ENCODE measurements at places on chromosomes 7 and 10. TPM values are rescaled to one million over a fixed set of nuclear protein-coding genes. Genes with fewer than 3 reads are reported as not detected.

DNA sequence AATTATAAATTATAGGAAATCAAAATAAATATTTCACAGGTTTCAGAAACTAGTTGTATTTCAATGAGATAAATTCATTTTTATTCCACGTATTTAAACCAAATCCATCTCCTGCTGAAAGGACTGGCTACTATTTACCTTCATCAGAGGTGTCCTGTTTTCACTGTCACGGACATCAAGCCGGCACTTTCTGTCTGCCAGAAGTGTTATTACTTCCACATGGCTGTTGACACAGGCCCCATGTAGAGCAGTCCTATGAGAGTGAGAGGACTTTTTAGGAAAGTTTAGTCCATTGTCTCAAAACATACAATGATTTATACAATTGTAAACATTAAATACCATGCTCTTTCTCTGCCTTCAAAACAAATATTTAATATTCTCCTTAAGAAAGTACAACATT is 100.4 kb upstream of the ACBD5 start:
- no peak overlapping the region for H3K4me3 ChIP-seq
- DNase-seq: no peak
- H3K27me3 ChIP-seq: peaks cover 25% of the 10 kb centered on the region

DNA sequence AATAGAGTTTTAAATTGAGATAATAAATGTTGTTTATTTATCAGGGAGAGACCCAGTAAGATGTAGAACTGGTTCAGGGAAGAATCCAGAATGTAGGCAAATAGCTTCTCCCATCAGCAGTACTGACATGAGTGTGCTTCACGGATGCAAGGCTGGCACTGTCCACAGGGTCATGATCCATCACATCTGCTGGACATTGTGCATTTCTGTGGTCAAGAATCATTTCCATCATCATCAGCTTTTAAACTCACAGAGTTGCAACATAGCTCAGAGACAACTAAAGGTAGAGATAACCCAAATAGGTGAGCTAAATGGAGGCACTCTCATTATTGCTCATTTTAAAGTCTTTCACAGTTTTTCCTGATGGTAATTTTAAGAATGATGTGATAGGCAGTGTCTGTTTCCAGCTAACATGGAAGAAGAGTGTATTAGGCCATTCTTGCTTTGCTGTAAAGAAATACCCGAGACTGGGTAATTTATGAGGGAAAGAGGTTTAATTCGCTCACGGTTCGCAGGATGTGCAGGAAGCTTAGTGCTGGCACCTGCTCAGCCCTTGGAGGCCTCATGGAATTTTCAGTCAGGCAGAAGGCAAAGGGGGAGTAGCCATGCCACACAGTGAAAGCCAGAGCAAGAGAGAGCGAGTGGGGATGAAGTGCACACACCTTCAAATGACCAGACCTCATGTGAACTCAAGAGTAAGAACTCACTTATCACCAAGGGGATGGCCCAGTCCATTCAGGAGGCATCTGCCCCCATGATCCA is 80.8 kb downstream of the INPP5A start:
- H3K36me3 ChIP-seq: no peaks in the 10 kb centered on the region
- no peaks in the 10 kb centered on the region for H3K4me1 ChIP-seq
- no peak for DNase-seq
- no peak overlapping the region for H3K4me3 ChIP-seq
- H3K27ac ChIP-seq: no peak overlapping the region

GRCh38 chr7:137306748-137307147 is 36.8 kb downstream of the PTN start:
- H3K36me3 ChIP-seq: no peaks in the 10 kb centered on the region
- H3K4me1 ChIP-seq: no peaks in the 10 kb centered on the region
- no peak overlapping the region for H3K4me3 ChIP-seq
- no peak overlapping the region for H3K27ac ChIP-seq
- no peak for DNase-seq

DNA sequence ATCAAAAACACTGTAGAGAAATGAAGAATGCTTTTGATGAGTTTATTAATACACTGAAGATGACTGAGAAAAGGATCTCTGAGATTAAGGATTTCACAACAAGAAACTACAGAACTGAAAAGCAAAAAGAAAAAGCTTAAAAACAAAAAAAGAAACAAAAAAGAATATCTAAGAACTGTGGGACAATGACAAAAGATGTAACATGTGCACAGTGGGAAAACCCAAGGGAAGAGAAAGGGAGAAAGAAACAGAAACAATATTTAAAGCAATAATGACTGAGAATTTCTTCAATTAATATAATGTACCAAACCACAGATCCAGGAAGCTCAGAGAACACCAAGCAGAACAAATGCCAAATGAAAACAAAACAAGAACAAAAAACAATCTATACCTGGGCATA is 42.2 kb downstream of the TFEC start:
- no peaks in the 10 kb centered on the region for H3K36me3 ChIP-seq
- no peak overlapping the region for H3K27ac ChIP-seq
- 0 out of 2 replicates have a peak, but pooled peaks cover 5% of the 10 kb centered on the region for H3K27me3 ChIP-seq
- no peak for DNase-seq

DNA sequence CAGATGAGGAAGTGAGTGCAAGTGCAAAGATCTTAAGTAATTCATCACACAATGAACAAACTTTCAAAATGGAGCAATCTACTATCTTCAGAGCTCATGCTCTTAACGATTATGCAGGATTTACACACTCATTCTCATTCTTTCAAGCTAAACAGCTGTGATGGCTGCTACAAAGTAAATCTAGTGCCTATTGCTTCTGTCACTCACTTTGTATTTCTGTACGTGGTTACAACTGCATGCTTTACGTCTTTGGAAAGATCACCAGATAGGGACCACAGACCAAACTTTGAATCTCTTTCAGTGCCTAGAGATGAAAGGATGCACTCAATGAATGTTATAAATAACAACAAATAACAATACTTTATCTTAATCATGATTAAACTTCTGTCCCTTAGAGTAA is 194.6 kb downstream of the MAGI2 start:
- H3K4me1 ChIP-seq: no peaks in the 10 kb centered on the region
- no peak overlapping the region for H3K4me3 ChIP-seq
- no peaks in the 10 kb centered on the region for H3K27me3 ChIP-seq

- H3K4me1 ChIP-seq: peaks cover 11% of the 10 kb centered on the region
- no peaks in the 10 kb centered on the region for H3K27me3 ChIP-seq
- no peak overlapping the region for H3K27ac ChIP-seq
- no peak for DNase-seq
Observed at GRCh38 chr10:133311570-133311969, 2.9 kb downstream of the ZNF511 start.

GRCh38 chr7:76358011-76358480 is 745 bp downstream of the YWHAG start:
- H3K4me1 ChIP-seq: peaks cover 24% of the 10 kb centered on the region
- no peaks in the 10 kb centered on the region for H3K27me3 ChIP-seq
- peak overlapping the region; percentile 99 for H3K4me3 ChIP-seq

GPNMB gene
- 38.2 TPM for total RNA-seq

SPDYE2 gene
- total RNA-seq: not detected

Measured in GM23248 (cell line).